ENCODE measurements at places on chromosomes 4 and X.

- no peak for DNase-seq
These were observed 22.4 kb downstream of the PAGE1 start for GRCh38 chrX:49673394-49673793.

GRCh38 chrX:55767100-55767499, 49.6 kb downstream of the RRAGB start:
- no peak for DNase-seq

- DNase-seq = no peak
These were observed 117.1 kb downstream of the GPC3 start for GRCh38 chrX:133868250-133868649.

- no peak for DNase-seq
These were observed 99.3 kb upstream of the GRPR start for GRCh38 chrX:16023790-16024734.

Measured in occipital lobe (tissue), 3 donors.